ENCODE measurements at places on chromosomes 2 and 18.

- DNase-seq, result no peak
These were observed 36.0 kb downstream of the SMAD7 start for GRCh38 chr18:48914581-48915251.

- no peak for DNase-seq
These were observed 40.5 kb downstream of the PREPL start for GRCh38 chr2:44320832-44321231.

GRCh38 chr2:26792720-26793119 lies 6.9 kb downstream of the CENPA start:
- no peak for DNase-seq

- DNase-seq, result no peak
These were observed 212.3 kb downstream of the CYP26B1 start for GRCh38 chr2:71935262-71935848.

DNA sequence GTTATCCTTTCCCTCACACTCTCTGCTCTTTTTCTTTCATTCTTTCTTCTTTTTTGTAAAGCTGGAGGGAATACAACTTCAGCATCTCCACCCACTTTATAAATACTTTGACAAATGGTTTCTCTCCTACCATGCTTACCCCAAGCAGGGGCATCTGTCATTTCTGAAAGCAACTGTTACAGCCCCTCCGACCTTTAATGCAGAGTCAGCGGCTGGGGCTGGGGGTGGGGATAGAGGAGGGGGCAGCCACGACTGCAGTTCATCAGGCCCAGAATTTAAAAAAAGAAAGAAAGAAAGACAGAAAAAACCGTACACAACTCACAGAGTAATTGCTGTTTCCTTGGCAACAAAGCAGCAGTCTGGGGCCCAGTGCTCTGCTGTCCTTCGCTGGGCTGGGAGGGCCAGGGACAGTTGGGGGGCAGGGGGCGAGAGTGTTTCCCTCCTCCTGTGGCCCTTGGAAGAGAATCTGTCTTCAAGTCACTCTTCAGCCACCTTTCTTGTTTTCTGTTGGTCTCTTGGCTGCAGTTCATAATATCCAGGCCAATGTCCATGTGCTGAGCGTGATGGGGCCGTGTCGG lies 53.8 kb downstream of the CELF4 start:
- no peak for DNase-seq

DNA sequence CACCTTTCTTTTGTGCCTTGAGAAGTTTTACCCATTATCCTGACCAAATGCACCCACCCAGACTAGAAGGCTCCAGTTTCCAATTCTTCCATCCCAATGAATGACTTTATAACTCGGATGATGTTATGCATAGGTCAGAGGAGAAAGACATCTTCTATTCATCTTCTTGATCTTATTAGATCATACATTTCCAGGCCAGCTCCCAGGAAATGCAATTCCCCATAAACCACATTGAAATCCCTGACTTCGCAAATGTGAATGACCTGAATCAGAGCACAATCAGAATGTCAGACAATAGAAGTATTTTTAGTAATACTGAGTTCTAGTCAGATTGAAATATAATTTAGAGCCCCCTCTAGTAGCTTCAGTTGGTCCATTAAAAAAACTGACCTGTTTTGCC lies 62.9 kb downstream of the NYAP2 start:
- no peak for DNase-seq

DNA sequence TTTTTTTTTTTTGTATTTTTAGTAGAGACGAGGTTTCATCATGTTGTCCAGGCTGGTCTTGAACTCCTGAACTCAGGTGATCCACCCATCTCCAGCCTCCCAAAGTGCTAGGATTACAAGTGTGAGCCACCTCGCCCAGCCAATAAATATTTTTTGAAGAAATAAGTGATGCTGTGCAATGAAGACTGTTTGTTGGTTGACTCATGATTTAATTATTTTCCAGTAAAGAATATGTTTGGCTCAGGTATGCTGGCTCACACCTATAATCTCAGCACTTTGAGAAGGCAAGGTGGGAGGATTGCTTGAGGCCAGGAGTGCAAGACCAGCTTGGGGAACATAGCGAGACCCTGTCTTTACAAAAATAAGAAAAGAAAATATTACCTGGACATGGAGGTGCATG lies 41.8 kb upstream of the LPIN2 start:
- no peak for DNase-seq

DNA sequence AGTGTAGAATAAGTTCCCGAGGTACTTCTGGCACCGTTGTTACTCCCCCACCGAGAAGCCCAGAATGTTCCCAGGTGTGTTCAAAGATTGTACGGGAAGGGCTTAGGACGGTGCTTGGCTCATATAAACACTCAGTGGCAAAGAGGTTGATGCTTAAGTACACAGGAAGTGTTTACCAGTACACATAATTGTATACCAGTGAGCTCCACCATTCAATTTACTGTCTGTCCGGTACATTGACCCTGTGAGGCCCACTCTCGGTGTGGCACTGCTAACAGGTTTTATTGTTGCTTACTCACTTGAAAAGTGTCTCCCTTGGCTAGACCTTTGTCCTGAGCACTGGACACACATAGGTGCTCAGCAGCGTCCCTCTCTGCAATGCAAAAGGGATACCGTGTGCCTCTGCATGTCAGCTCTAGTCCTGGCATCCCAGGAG lies 191.0 kb downstream of the NEDD4L start:
- DNase-seq, result no peak

- no peak for DNase-seq
These were observed 28.1 kb upstream of the EML6 start for GRCh38 chr2:54695378-54695777.

- no peak for DNase-seq
These were observed 826.8 kb downstream of the TRIB2 start for GRCh38 chr2:13543550-13543949.

GRCh38 chr2:147485210-147485851 lies 359.5 kb upstream of the ACVR2A start:
- no peak for DNase-seq

DNA sequence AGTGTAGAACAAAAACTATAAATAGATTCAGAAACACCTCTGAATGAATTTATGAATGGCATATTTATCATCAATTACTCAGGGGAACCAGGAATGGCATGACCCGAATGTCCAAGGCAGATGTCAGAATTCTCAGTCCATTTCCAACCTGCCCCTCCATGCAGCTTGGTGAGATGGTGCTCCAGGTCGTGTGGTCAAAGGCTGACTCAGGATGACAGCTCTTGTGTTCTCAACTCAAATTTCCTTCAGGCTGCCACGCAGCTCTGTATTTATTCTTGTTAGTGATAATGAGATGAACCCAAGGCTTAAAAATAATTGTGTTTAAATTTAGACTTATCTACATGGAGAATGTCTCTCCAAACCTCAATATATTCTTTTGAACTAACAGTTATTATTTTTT lies 146.9 kb downstream of the METTL4 start:
- no peak for DNase-seq

GRCh38 chr2:88735133-88735532 lies 43.7 kb downstream of the RPIA start:
- DNase-seq, result no peak

DNA sequence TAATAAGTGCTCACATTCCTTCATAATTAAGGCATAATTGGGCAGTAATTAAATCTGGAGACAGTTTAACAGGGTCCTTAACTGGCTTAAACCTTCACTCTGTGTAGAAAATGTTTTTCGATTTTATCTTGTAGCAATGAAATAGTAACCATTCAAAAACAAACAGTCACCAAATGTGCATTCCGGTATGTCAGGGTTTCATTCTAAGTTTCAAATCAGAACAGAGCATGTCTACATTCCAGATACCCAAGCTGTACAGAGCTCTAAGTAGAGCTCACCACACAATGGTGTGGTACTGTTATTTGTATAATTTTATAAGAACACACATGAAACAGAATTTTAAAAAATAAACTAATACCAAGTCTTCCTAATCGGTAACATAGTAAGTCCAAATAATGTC lies 52.6 kb downstream of the SMAD2 start:
- DNase-seq, result no peak

- no peak for DNase-seq
These were observed 286.4 kb upstream of the CNTNAP5 start for GRCh38 chr2:123738643-123739042.

DNA sequence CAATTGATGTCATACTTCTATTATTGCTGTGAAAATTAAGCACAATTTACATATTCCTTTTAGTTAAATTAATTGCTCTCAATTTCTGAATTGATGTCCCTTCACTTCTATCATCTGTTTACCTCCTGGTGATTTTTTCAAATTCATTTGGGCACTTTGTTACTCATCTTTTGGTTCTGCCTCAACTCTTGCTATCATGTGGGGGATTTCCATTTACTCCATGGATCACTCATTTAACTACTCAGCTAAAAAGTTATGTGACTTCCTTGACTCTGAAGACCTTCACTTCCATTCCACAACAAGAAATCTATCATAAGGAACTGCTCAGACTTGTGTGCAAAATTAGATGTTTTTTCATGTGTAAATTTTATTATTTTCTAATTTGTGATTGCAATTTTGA lies 126.2 kb downstream of the EHBP1 start:
- no peak for DNase-seq

- DNase-seq, result no peak
These were observed 204.8 kb downstream of the TSN start for GRCh38 chr2:121960251-121960650.

GRCh38 chr2:179440642-179441251 lies 176.1 kb upstream of the SESTD1 start:
- DNase-seq, result no peak

GRCh38 chr2:120679526-120679925 lies 56.1 kb upstream of the GLI2 start:
- DNase-seq, result no peak

- DNase-seq, result no peak
These were observed 555.5 kb upstream of the TNP1 start for GRCh38 chr2:217415316-217415715.

DNA sequence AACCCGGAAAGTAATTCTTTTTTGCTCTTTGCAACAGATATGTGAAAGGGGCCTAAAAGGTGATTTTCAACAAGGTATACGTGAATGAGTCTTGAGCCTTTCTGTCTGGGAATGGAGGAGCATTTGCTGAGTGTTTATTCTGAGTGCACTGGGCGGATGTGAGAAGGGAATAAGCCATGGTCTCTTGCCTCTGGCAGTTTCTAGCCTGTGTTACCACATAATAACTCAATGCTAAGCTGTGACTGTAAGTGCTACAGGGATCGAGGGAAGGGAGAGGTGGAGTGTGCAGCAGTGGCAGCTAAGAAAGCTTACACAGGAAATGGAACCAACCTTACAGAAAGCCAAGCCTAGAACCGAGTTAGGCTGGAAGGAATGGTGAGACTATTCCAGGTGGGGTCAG lies 444.3 kb downstream of the SLC4A3 start:
- DNase-seq, result no peak

DNA sequence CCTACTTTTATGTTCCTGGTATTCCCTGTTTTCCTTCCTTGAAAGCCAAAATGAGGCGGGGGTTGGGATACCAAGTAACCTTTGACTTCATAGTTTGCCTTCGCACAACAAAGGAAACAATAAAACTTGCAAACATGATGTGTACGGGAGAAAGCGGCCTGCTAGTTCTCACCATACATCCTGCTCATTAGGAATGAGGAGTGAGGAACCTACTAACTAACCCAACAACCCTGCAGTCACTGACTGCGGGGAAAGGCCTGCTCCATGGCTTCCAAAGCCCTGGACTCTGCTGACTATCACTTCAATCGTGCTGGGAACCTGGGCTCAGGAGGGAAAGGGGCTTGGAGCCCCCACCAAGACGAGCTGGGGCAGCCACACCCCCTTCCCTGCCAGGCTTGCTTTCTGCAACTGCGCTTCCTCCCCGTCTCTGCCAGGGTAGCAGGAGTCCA lies 24.2 kb downstream of the RPL31 start:
- DNase-seq, result no peak

Measured in stimulated activated CD8-positive, alpha-beta memory T cell treated with anti-CD3 and anti-CD28 coated beads, Interleukin-4, amount 100 ng/mL, for 4 hours (primary cell).